ENCODE measurements at places on chromosomes 4 and X.

- DNase-seq: no peak
These were observed 41.5 kb upstream of the ANKRD50 start for GRCh38 chr4:124753941-124754581.

DNA sequence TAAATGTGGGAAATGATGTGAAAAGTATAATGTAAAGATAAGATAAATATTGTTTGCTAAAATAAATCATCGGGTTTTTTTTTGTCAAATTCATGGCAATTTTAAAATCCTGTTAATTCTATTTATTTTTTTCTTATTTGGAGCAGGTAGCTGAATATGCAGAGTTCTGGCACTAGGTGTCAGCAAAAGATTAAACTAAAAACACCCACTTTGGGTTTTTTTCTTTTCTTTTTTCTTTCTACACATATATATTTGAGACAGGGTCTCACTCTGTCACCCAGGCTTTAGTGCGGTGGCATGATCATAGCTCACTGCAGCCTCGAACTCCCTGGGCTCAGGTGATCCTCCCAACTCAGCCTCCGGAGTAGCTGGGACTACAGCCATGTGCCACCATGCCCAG, 6.9 kb upstream of the RAP2C start:
- no peak for DNase-seq

- DNase-seq: no peak
These were observed 23.5 kb downstream of the PIR start for GRCh38 chrX:15469613-15470012.

DNA sequence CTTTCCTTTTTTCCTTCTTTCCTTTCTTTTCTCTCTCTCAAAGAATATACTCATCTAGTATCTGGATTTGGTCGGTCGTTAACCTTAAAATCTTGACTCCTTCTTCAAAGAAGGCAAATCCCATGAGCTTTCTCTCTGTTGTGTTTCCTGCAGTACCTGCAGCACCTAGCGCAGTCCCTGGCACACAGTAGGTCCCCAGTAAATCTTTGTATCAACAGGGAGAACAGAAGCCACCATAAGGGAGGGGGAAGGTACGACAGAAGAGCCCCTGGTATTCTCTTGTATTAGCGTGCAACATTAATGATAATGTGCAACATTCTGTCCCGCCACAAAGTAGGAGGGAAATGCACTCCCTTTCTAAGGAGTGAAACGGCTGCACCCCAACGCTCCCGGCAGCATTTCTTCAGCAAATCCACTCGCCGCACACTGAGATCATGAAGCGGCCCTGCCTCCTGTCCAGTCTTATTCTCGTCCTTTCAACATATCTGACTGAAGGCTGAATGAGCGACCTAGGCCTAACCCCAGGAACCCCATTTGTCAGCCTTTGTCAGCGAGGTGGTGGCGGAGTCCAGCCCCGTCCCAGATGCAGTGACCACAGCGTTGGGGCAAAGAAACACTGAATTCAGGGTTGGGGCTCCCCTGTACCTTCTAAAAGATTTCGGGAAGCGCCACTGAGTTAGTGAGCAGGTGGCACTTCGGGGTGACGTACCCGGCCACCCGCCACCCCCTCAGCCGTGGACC, 133.7 kb downstream of the AMELX start:
- DNase-seq: no peak

GRCh38 chrX:18652636-18653035, 19.3 kb downstream of the RS1 start:
- DNase-seq: no peak

DNA sequence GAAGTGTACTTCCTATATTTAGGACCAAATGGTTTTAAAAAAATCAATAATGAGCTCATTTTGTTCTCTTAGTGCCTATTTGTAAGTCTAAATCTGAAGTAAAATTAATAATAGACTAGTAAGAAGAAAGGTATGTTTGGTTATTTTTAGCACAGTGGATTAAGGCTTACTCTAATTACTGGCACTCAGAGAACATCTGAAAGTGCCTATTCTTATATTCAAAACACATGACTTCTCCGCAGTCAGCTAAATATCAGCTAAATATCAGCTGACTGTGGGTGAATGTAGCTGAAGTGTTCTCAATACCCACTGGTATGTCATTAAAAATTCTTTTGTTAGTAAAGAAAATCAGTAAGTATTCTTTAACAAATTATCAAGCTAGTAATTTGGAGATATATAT, 6.0 kb downstream of the AP1S2 start:
- no peak for DNase-seq

GRCh38 chr4:147994491-147995385, 262.9 kb downstream of the ARHGAP10 start:
- no peak for DNase-seq

- DNase-seq: no peak
These were observed 451.1 kb downstream of the PPARGC1A start for GRCh38 chr4:23438764-23439163.

- DNase-seq: no peak
These were observed 93.6 kb upstream of the NAP1L5 start for GRCh38 chr4:88791274-88791673.

- no peak for DNase-seq
These were observed 32.0 kb downstream of the PAGE2 start for GRCh38 chrX:55120761-55121358.

DNA sequence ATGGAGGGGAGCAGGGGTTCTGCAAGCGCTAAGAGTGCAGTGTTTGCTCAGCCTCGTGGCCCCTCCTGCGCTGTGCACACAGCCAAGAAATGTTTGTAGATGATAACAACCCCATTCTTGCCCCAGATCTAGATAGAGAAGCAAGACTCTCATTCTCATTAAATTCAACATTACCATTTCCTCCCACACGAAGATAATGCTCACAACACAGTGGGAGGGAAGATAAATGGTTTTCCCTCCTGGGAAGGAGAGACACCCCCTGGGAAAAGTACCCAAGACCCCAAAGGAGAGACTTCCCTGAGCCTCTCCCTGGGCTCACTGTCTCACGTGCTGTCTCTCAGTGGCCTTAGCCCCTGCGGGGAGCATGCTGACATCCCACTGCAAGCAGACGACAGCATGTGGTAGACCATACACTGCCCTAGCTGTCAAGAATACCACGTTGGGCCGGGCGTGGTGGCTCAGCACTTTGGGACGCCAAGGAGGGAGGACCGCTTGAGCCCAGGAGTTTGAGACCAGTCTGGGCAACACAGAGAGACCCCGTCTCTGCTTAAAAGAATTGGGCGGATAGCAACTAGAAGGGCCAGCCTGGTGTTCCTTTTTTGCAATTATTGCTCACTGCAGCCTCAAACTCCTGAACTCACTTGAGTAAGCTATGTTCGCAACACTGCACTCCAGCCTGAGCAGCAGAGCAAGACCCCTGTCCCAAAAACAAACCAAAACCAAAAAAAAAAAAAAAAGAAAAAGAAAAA, 34.9 kb upstream of the IQSEC2 start:
- DNase-seq: no peak

- no peak for DNase-seq
These were observed 126.9 kb upstream of the VEGFC start for GRCh38 chr4:176919631-176920030.

DNA sequence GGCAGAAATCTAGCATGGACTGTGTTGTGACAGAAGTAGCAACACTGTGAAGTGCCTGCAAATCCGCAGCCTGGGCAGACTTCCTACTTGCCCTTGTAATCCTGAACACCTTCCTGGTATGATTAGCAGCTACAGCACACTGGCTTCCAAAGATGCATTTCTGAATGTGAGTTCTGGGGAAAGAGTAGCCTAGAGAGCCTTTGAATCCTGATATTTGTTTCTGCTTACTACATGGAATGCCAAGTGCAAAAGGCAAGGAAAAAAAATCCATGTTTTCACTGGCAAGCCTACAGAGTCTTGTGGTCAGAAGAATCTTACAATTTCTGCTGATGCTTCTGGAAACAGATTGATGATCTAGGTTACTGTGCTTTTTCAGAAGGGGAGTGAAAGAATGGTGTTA, 223.7 kb downstream of the COL25A1 start:
- DNase-seq: no peak

- no peak for DNase-seq
These were observed 222.2 kb upstream of the NEIL3 start for GRCh38 chr4:177087499-177087898.

DNA sequence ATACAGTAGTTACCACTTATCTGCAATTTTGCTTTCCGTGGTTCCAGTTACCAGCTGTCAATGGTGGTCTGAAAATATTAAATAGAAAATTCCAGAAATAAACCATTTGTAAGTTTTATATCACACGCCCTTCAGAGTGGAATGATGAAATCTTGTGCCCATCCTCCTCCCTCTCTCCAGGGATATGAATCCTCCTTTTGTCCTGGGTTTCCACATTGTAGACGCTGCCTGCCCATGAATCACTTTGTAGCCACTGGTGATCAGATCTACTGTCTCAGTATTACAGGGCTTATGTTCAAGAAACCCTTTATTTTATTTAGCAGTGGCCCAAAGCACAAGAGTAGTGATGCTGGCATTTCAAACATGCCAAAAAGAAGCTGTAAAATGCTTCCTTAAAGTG, 198.6 kb downstream of the KCNIP4 start:
- no peak for DNase-seq

DNA sequence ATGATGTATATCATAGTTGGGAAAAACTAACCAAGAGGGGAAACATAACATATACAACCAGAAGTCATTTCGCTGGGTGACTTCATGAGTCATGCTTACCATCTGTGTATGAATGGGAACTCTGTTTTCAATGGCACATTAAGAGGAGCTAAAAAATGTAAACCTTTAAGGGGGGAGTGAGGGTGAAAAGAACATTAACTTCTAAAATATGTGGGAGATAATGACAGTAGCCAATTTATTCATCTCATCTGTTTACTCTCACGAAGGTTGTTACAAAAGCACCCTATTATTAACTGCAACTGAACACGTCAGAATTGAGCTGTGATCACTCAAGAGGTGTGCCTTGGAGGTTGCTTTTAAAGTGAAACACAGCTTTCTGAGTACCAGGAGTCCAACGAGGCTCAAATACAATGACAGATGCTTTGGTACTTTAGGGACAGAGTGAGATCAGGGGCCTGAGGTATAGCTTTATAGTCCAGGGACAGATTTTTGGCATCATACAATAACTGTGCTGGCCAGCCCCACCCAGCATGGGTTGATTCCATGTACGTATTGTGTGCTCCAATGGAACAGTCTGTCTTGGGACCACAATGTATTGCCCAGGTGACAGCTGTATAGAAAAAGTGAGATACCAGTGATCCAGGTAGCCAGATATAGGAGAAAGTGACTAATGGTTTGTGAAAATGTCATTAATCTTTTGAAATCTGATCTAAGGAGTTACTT, 107.3 kb downstream of the AMMECR1 start:
- DNase-seq: no peak
